ENCODE measurements at places on chromosomes 5 and 9.

- DNase-seq: no peak
Measured at GRCh38 chr9:99264070-99264680, 42.1 kb downstream of the SEC61B start.

DNA sequence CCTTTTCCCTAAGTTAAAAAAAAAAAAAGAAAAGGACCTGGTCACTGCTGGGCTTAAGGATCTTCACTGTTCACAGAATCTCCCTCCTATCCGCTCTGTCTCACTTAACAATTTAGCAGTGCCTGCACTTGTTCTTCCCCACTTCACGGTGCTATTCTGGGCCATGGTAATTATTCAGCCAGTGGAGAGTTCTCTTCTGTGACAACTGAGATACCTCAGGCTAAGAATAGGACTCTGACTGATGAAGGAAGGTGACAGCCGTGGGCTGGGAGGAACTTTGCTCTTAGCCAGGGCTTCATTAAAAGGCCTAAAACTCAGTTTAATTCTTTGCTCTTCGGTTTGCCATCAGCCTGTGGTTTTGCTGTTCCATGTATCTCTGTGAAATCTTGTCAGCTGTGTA, 51.9 kb upstream of the ENTREP1 start:
- no peak for DNase-seq

DNA sequence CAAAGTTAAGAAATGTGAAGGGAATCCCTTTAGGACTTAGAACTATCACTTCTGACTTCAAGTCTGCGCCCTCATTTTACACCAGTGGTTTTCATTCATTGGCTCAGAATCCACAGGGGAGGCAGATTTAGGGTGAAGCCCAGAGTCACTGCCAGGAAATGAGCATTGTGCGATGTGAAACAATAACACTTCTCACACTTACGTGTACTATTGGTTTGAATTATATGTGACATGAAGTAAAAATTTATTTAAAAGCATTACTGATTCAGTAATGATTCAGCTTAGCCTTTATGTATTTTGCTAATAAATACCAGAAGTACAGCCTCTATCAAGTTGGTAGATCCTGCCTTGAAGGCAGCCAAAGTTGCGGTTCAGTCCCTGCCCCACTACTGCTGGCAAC, 98.6 kb downstream of the PAM start:
- DNase-seq: no peak

GRCh38 chr5:96146675-96147074, 185.0 kb upstream of the ELL2 start:
- peak; percentile 68 for DNase-seq

DNA sequence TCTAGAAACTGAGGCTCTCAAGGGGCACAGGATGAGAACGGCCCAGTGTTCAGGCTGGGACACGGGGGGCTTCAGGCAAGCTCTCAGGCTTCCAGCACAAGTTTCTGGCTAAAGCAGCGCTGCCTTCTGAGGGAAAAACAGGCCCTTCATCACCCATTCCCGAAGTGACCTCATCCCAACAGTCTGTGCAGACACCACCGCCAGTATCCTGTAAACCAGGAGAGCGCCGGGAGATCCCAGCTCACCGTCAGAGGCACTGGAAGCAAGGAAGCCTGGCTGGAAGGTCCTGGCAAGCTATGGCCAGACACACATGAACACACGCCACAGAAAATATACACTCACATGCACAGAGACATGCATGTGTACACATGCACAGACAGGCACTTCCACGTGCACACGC, 8.8 kb downstream of the SLC12A7 start:
- no peak for DNase-seq

- DNase-seq: no peak
Measured at GRCh38 chr9:119839888-119840287, 470.7 kb upstream of the BRINP1 start.

DNA sequence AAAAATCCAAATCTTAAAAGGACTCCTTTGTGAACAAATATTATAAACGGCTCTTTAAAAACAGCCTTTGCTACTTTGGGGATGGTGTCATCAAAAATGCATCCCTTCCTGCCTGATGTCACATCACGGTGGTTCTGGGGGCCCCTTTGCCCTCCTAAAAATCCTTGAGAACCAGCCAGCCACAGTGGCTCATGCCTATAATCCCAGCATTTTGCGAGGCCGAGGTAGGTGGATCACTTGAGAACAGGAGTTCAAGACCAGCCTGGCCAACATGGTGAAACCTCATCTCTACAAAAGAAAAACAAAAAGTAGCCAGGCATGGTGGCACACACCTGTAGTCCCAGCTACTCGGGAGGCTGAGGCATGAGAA, 43.9 kb downstream of the FNBP1 start:
- DNase-seq: no peak

DNA sequence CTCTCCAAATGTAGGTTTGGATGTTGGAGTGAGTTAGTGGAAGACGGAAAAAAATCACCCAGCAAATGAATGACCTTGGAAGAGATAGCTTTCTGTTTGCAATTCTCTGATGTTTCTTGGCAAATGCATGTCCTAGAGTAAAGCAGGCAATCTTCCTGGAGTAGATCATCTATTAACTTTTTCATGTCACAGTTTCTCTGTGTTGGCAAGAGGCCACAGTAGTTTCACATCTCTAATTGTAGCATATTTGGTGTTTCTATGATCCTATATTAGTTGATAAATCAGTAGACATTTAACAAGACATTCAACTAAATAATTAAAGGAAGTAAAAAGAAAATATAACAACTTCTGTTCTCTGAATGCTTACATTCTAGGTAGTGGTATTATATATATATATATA, 138.2 kb upstream of the MINAR2 start:
- no peak for DNase-seq

GRCh38 chr5:52469835-52470234, 317.9 kb upstream of the ITGA1 start:
- DNase-seq: no peak

- no peak for DNase-seq
Measured at GRCh38 chr5:180020176-180020575, 51.4 kb downstream of the RNF130 start.

DNA sequence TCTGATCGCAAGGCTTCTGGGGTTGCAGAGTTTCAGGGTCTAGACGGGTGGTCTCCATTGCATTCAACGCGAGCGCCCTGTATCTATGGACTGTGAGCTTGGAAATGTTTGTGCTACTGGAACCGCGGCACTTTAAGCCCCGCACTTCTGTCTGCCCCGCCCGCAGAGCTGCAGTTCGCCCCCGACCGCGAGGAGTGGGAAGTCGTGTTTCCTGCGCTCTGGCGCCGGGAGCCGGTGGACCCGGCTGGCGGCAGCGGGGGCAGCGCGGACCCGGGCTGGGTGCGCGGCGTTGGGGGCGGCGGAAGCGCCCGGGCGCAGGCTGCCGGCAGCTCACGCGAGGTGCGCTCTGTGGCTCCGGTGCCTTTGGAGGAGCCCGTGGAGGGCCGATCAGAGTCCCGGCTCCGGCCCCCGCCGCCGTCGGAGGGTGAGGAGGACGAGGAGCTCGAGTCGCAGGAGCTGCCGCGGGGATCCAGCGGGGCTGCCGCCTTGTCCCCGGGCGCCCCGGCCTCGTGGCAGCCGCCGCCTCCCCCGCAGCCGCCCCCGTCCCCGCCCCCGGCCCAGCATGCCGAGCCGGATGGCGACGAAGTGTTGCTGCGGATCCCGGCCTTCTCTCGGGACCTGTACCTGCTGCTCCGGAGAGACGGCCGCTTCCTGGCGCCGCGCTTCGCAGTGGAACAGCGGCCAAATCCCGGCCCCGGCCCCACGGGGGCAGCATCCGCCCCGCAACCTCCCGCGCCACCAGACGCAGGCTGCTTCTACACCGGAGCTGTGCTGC, 1.0 kb downstream of the ADAMTS19 start:
- DNase-seq: no peak

GRCh38 chr5:174247301-174247700, 201.8 kb downstream of the NSG2 start:
- DNase-seq: no peak

DNA sequence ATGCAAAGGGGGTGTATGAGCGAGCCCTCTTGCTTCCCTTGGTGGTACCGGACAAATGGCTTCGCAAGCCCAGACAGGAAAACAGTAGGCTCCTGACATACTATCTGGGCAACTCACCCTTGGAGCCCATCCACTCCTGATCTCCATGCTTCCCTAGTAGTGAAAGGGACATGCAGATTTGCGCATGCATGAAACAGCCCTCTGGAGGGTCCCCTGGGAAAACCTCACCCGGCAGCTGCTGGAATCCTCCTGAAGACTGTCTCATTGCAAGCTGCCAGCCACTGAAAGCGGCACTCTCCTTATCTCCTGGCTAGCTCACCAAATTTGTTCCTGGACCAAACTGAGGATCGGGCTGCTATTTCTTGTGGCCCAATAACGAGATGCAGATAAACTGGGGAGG, 10.2 kb downstream of the ZNF169 start:
- no peak for DNase-seq

GRCh38 chr5:147452165-147452811, 57.6 kb downstream of the DPYSL3 start:
- no peak for DNase-seq

GRCh38 chr5:124650951-124651662, 95.3 kb downstream of the ZNF608 start:
- no peak for DNase-seq

- no peak for DNase-seq
Measured at GRCh38 chr9:124078641-124079040, 67.1 kb downstream of the LHX2 start.

DNA sequence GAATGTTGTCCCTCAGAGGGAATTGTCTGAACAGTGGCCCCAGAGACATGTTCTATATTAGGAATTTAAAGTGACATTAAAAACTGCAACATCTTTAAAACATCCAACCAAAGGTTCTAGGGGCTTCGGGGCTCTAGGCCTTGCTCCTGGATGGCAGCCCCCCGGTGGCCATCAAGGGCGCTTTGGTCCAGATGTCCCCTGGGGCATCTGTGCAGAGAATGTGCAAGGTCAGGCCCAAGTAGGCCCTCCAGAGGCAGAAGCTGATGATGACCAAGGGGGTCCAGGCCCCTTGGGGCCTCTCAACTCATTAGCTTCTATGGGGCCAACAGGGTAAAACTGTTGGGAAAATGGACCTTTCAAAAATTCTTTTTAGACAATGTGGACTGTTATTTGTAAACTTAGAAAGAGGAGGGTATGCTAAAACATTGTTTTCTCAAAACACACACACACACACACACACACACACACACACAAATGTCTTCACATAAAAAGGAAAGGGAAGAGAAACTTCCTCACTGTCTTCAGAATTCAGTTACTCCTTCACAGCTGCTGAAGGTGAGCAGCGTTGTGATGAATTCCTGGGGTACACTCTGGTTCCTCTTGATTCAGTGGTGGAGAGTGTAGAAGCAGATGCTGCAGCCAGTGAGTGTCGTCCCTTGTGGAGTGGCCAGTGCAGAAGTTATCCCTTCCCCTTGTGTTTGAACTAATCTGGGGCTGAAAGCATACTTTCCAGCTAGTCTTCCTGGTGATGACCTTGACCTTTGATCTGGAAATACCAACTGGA, 125.2 kb downstream of the WDR41 start:
- no peak for DNase-seq

GRCh38 chr9:71302776-71303175, 181.4 kb upstream of the TRPM3 start:
- DNase-seq: no peak

GRCh38 chr5:134492568-134492967, 32.9 kb upstream of the JADE2 start:
- DNase-seq: no peak

GRCh38 chr5:95609711-95610110, 10.2 kb upstream of the GPR150 start:
- DNase-seq: no peak

GRCh38 chr9:79377339-79377855, 194.4 kb upstream of the TLE4 start:
- DNase-seq: no peak

Data from epithelial cell of prostate (primary cell).